Activated CD4-positive, alpha-beta T cell treated with anti-CD3 and anti-CD28 coated beads for 4 hours (primary cell): ENCODE measurements at places on chromosomes 7 and 10.

DNA sequence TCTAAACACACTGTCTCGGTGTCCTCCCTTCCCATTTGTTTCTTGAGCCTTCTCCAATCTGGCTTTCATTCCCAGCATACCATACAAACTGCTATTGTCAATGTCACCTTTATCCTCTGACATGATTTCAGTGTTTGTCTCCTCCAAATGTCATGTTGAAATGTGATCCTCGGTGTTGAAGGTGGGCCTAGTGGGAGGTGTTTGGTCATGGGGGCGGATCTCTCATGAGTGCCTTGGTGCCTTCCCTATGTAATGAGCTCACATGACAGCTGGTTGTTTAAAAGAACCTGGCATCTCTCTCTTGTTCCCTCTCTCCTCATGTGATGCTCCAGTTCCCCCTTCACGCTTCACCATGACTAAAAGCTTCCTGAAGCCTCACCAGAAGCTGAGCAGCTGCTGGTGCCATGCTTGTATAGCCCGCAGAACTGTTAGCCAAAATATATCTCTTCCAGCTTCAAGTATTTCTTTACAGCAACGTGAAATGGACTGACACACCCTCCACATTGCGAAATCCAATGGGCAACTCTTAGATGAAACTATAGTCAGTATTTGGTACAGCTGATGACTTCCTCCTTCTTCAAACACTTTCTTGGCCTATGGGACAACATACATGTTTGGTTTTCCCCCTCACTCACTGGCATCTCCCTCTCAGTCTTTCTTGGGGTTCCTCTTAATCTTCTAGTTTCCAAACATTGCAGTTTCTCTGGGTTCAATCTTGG, 27.8 kb downstream of the RNLS start:
- no peak for DNase-seq

- DNase-seq, result no peak
Measured at GRCh38 chr10:29804025-29804852, 169.5 kb upstream of the SVIL start.

- DNase-seq, result no peak
Measured at GRCh38 chr10:36679554-36679953, 445.8 kb upstream of the ANKRD30A start.

GRCh38 chr7:19407270-19407669, 262.0 kb upstream of the FERD3L start:
- no peak for DNase-seq

DNA sequence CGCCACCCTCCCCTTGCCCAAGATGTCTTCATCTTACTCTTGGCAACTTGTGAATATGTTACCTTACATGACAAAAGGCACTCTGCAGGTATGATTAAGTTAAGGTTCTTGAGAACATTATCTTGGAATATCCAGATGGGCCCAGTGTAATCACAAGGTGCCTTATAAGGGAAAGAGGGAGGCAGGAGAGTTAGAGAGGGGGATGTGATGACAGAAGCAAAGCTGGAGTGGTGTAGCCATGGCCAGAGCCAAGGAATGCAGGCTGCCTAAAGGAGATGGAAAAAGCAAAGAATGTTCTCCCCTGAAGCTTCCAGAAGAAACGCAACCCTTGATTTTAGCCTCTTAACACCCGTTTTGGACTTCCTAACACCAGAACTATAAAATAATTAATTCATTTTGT, 318.0 kb downstream of the C7orf25 start:
- DNase-seq, result no peak

- DNase-seq, result no peak
Measured at GRCh38 chr7:112881-113280, 79.5 kb upstream of the FAM20C start.

- DNase-seq, result no peak
Measured at GRCh38 chr10:127909716-127910463, 3.0 kb downstream of the PTPRE start.

- no peak for DNase-seq
Measured at GRCh38 chr7:99006739-99007424, 128.6 kb downstream of the TRRAP start.

GRCh38 chr7:112272921-112273561, 66.5 kb downstream of the ZNF277 start:
- no peak for DNase-seq

DNA sequence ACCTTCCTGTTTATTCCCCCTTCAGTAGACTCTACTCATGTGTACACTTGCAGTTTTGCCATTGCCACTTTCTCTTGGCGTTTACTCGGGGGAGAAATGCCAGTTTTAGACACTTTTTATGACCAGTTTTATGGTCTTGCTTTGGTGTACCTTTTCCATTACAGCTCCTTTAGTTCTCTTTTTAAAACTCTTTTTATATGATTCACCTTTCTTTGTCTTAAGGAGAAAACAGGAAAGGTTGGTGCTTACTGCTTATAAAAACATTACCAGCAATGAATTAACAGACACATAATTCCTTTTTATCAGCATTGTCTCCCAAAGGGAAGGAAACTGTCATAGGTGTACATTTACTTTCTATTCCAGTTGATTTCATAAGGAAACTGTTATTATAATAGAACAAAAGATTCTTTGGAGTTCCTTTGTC, 11.9 kb downstream of the TSPAN13 start:
- no peak for DNase-seq

DNA sequence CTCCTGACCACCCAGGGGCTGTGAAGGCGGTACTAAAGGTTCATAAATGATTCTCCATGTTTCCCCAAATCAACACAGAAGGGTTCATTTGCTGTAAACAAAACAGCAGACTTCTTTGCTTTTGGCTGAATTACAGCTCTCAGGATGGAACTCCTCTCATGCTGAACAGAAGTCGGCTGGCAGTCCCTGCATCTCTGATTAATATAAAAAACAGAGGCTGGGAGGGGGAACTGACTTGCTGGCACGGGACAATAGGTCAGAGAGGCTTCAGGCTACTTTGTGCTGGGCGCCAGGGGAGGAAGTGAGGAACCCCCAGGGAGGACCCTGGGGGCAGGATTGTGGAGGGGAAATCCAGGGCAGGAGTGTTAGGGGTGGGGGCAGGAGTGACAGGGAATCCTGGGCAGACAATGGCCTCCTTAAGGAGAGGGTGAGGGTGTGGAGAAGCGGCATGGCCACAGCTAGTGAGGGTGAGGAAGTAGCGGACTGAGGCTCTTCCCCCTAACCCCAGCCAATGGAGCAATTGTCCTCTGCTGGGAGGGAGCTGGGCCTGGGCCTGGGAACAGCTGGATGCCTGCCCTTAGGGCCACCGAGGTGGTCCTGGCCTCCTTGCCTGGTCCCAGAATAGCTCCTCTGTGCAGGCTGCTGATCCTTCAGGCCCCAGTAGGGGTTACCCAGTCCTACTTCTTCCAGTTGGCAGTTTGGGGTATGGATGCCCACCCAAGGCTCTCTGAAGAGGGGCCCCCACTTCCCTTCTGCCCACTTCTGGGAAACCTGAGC, 9.2 kb upstream of the SFRP5 start:
- no peak for DNase-seq

DNA sequence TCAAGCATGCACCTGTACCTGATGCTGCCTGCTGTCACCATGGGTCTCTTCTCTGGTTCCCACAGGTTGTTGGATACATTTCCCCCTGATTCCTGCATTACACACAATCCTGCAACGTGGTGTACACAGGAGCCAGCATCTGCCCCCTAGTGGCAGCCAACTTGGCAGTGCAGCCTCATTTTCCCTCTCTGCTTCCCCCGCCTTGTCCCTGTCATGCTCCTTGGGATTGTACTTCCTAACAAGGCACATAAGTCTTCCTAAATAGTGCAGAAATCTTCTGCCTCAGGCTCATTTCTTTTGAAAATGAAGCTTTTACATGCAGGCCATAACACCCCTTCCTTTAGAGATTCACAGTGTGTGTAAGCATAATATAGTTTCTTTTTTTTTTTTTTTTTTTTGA, 387.5 kb downstream of the CCSER2 start:
- no peak for DNase-seq

GRCh38 chr10:102358712-102359382, 36.7 kb upstream of the NFKB2 start:
- DNase-seq, result no peak

- DNase-seq, result no peak
Measured at GRCh38 chr10:82313401-82313800, 438.4 kb downstream of the NRG3 start.

- DNase-seq, result no peak
Measured at GRCh38 chr7:112357136-112357535, 93.1 kb upstream of the IFRD1 start.

DNA sequence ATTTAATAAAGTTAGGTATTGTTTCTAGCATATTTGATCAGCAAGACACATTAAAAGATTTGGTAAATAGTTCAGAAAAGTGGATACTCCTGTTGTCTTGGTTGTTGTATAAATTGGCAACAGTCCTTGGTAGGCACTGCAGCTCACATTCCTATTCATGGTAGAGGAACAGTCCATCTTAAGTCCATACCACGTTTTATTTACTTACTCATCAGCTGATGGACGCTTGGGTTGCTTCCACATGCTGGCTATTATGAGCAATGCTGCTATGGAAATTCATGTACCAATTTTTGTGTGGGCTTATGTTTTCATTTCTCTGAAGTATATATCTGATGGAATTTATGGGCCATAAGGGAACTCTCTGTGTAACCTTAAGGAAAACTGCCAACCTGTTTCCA, 43.3 kb downstream of the C10orf120 start:
- DNase-seq, result no peak

- peak; percentile 18 for DNase-seq
Measured at GRCh38 chr10:28241741-28242399, 61.0 kb downstream of the MPP7 start.

DNA sequence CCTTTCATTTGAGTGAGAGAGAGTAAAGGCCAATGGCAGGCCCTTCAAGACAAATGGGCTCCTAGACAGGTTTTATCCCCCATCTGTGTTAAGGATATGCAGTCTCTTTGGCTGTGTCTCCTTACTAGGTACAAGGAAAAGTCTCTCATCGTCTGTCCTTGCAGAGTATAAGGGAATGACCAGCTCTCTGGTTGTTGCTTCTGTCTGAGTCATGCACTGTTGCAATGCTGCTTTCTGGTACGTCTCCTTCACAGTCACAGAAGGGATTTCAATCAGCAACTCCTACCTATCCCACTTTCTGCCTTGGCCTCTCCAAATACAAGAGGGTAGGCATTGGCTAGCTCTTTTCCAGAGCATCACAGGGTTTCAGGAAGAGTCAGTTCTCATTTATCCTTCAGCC, 48.1 kb downstream of the CTTNBP2 start:
- no peak for DNase-seq

GRCh38 chr7:122691569-122692235, 7.2 kb downstream of the RNF133 start:
- no peak for DNase-seq

DNA sequence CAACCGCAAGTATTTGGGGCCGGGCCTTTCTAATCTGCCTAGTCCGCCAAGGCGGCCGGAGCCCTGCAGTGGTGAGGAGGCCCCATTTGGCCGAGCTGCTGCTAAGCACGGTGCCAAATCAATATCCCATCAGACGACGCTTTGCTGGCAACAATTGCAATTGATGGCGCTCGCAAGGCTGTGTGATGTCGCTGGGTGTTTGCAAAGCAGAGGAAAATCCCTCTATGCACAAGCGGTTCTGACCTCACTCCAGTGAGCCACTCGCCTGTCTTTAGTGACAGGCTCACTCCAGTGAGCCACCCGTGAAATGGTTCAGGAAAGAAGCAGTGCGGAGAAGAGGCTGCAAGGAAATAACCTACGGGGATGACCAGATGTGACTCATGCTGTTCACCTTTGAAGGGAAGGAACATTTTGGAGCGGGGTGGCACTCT, 18.3 kb upstream of the PDE1C start:
- no peak for DNase-seq

DNA sequence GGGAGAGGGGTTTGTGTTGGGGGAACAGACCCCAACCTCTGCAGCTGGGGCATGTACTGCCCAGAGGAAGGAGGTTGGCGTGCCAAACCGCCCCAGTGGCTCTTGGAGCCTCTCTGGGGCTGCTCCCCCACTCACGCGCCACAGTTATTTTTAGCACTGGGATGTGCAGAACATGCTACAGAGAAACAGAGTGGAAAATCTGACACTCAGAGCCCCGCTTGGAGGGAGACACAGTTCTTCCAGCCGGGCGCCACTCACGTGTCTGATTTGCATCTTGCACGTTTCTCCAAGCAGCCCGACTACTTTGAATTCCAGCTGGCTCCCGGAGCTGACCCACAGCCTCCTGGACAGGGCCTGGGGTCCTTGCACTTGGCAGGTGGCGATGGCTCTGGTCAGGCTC, 182.0 kb downstream of the RPS24 start:
- no peak for DNase-seq

DNA sequence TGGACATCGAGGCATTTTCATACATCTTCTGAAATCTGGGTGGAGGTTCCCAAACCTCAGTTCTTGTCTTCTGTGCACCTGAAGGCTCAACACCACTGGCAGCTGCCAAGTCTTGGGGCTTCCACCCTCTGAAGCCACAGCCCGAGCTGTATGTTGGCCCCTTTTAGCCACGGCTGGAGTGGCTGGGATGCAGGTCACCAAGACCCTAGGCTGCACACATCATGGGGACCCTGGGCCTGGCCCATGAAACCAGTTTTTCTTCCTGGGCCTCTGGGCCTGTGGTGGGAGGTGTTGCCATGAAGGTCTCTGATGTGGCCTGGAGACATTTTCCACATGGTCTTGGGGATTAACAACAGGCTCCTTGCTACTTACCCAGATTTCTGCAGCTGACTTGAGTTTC, 62.1 kb downstream of the INPP5A start:
- no peak for DNase-seq

DNA sequence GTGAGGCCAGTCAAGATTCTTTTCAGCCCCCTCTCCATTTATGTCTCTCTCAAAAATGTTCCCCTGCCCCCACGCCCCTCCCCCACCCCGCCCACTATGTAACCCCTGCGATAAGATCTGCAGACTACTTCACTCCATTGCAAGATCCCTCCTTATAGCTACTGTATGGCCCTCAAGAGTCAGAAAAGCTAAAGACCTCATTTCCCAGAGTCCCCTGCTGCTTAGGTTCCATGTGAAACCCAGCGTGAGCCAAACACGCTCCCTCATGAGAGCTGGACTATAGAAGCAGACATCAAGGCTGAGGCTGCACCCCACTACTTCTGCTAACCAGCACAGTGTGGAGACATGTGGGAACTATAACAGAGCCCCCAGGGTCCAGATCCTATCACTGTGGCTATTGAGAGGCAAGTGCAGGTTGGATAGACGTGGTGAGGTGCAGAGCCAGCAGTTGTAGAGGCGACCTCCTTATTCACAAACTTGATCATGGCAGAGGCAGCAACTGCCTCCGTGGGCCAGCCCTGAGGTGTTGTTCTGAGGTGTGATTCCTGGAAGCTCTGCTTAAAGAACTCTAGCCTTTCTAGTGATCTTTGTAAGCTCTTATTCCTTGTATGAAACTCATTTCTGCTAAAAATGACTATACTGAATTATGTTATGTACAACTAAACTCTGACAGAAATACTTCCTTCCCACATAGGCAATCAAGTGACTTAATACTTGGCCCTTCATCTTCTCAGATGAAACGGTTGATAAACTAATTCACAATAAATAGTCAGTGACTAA, 117.0 kb upstream of the ARID5B start:
- DNase-seq, result no peak

- DNase-seq, result peak; percentile 27
Measured at GRCh38 chr10:131453721-131454634, 142.5 kb upstream of the TCERG1L start.
